ENCODE measurements at places on chromosomes 3 and 15.

- DNase-seq: peak; percentile 43
Measured at GRCh38 chr15:38076786-38077185, 142.3 kb downstream of the TMCO5A start.

- no peak for DNase-seq
Measured at GRCh38 chr15:94965593-94965992, 734.2 kb downstream of the MCTP2 start.

DNA sequence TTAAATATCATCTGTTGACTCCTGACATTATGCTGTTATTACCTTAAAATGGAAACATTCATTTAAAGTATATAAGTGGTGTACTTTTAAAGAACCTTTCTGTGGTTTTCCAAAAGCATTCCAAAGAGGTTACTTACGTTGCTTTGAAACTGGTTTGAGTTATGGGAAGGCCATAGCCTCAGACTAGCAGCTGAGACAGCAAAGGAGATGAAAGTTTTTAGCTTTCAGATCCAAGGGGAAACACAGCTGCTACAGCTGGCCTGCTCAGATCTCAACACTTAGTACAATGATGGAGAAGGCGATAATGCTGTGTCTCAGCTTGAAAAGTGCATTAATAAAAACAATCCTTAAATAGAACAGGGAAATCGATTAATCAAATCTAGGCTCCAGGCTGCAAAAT, 921.1 kb downstream of the ROBO1 start:
- DNase-seq: peak; percentile 64

DNA sequence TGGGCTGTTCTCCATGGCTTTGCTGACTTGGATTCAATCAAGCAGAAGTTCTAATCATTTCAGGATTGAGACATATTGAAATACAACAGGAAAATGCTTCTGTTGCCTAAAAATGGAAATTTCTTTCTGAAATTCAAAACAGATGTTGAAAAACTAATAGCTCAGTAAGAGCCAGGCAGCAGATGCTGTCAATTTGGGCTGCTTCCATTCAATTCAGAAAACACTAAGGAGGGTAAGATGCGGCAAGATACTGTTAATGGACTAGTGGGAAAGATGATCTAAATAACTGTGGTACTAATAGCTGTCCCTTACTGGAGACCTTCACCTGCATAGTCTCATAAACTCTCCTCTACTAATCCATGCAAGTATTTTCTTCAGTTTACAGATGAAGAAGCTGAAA, 53.5 kb downstream of the DGKG start:
- DNase-seq: no peak

DNA sequence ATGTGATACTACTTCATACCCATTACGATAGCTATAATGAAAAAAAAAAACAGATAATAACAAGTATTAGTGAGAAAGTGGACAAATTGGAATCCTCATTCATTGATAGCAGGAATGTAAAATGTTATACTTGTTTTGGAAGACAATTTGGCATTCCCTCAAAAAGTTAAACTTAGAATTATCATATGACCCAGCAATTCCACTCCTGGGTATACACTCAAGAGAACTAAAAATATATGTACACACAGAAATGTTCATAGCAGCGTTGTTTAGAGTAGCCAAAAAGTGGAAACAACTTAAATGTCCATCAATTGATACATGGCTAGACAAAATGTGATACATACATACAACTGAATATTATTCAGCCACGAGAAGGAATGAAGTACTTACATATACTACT, 69.9 kb downstream of the PRICKLE2 start:
- DNase-seq: no peak

GRCh38 chr3:98233468-98233867, 30.6 kb upstream of the OR5H6 start:
- no peak for DNase-seq

- peak; percentile 72 for DNase-seq
Measured at GRCh38 chr3:138479438-138479863, 45.0 kb downstream of the ESYT3 start.

DNA sequence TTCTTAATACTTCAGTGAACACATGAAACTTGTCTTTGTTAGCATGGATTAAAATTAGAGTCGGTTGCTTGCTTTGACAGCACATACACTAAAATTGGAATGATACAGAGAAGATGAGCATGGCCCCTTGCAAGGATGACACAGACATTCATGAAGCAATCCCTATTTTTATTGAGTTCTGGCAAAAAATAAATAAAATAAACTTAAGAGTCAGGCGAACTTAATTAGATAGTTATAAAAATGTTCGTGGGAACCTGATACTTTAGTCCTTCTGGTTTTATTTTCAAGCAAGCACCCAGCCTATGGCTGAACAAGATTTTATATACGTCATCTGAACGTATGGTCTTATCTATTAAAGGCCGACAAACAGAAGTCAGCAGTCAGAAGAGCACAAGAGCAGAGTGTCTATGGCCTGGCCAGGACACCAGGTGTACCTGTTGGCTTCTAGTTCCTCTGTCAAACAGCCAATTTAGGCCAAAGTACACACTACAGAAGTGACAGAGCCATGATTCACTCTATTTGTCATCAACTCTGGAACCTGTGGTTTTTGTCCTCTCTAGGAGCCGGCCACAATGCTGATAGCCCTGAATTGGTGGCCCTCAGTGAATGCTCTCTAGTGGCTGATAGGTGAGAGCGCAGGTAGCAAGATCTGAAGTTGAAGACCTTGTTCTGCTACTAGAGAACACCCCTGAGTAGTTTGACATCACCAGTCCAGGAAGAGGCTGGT, 64.3 kb downstream of the LEO1 start:
- DNase-seq: no peak

DNA sequence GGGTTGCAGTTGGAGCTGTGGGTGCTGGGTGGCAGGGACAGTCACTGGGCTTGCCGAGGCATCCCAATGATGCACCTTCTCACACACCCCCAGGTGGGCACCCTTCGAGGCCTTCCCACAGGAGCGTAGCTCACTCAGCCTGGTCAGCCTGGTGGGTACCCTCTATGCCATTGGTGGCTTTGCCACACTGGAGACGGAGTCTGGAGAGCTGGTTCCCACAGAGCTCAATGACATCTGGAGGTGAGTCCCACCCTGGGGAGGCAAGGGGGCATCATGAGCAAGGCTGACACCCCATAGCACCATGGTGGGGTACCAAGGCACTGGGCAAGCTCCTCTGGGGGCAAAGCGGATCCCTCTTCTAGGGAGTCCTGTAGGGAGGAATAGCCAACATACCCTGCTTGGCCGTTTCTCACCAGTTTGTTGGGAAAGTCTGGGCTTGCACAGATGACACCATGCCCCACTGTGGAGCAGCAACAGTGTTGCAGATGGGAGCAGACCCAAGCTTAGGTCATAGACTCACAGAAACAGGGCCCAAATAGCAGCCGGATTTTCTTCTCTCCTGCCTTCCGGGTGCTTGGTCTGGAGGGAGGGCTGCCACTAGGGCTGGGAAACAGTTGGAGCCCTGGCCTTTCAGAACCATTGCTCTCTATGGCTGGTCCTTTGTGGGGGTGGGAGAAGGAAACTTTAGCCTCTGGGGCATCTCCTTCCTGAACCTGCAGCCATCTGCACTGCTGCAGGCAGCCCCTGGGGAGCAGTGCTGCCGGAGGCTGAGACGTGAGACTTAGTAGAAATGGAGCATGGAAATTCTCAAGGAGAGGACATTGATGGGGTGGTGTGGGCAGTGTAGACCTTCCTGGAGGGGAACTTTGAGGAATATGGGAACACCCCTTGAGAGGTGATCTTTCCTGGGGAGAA, 5.7 kb downstream of the KLHL40 start:
- DNase-seq: no peak

DNA sequence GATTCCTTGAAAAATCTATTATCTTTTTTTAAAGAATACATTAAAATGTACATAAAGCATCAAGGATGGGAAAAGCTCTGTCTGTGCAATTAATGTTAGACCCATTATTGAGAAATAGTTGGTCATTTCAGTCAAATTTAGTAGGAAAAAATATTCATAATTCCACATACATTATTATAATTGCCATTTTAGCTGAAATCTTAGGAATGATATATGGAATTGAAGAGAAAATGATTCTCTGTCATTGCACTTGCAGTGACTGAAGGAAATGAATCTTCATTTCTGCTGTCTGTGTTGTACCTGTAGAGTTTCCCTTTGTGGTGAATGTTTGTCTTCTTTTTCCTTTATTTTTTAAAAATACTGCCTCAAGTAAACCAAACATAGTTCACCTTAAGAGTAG, 473.9 kb downstream of the C3orf38 start:
- no peak for DNase-seq

DNA sequence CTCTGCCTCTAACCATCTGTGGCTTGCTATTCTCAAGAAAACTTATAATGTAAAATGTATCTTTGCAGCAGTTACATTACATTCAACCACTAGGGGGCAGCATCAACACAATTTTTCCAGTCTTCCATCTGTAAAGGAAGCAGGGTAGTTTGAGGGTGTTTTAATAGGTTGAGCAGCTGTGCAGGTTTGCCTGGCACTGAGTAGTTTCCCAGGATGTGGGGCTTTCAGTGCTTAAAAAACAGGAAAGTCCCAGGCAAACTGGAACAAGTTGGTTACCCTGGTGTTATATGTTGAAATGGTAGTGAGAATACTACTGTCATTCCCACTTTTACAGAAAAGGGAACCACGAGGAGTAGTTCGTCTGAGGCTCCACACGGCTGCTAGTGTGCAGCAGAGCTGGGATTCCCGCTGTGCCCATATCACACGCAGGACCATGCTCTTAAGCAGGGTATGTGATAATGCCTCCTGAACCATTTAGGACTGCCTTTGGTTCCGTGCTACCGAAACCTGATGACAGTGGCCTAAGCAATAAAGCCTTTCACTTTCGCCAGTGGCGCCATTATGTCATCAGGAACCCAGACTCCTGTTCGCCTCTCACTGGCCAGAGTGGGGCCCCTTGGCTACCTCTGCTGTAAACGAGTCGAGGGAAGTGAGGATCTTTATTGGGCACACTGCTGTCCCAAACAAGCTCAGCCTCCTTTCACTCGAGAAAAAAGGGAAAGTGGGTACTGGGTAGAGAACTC, 64.7 kb upstream of the ZBTB38 start:
- peak; percentile 95 for DNase-seq

DNA sequence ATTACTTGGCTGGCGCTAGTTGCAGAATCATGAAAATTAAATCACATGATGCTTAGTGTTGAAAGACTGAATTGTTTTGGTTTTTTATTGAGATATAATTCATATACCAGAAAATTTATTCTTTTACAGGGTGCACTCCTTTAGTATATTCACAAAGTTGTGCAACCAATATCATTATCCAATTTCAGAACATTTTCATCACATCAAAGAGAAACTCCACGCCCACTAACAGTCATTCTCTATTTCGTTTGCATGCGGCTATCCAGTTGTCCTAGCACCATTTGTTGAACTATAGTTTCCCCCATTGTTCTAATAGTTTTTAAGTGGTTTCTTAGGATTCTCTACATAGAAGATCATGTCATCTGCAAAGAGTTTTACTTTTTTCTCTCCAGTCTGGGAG, 3.7 kb downstream of the EHD4 start:
- DNase-seq: no peak

DNA sequence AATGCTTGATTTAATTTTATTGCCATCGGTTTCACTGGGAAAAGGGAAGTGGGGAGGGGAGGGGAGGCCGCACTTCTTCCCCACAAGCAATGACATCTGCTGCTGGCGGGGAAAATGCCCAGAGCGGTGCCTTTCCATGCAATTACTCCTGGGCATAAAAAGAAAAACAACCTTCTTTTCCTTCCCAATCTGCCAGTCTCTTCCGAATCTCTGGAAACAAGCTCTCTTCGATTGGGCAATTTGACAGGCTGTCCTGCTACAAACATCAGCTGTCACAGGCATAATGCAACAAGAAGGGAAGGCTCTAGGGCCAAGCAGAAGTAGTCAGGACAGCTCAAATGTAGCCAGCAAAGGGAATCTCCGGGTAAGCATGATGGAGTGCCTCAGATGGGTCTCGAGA, 93.4 kb upstream of the STRIT1 start:
- peak; percentile 59 for DNase-seq

DNA sequence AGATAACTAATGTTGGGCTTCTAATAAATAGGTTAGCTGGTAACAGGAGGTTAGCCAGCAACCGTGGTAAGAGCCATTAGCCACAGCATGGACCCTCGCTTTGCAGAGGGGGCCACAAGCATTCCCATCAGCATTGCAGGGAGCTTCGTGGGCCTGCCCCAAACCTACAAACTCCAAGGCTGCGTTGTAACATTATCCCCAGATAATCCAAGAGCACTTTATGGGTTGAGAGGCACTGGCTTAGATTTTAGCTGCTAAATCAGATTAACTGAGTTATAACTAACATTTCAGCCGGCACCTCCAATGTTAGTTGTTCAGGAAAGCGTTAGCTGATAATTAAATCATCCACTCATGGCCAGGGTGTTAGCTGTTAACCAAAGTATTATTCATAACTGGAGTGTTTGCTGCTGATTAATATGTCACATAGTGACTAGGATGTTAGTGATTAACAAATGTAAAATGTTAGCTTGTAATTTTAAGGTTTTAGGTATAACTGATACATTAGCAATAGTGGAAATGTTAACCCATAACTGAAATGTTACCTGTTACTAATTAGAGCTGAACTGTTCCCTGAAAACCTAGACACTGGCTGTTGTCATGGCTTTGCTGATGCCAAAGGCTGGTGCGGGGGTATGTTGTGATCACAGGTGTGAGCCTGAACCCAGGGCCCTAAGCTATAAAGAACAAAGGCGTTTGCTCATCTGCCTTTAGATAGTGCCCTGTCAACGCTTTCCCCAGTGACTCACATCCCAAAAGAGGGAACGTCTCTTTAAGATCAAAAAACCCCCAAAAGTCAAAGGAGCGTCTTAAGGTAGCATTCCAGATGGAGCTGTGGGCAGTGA, 56.2 kb downstream of the SLC6A6 start:
- DNase-seq: no peak

GRCh38 chr3:42674146-42674545, 11.2 kb upstream of the KLHL40 start:
- DNase-seq: no peak

DNA sequence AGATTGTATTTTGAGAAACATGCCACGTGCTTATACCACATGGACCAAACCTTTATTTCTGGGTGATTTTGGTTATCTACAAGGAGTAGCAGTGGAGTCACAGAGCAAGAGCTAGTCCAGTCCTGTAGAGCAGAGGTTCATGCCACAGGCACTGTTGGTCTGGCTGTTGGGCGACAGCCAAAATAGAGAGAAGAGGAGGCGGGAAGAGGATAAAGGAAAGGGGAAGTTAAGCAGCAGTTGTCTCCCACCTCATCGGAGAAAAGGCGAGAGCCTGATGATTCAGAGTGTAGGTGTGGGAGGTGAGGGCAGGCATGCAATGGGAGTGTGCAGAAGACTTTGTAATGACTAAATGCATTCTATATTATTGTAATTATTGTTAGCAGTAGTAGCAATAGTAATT, 237.5 kb upstream of the ROPN1 start:
- no peak for DNase-seq

GRCh38 chr3:123584284-123584987, 417 bp downstream of the HACD2 start:
- no peak for DNase-seq

GRCh38 chr3:134094491-134094890, 64.8 kb upstream of the SLCO2A1 start:
- DNase-seq: no peak

- no peak for DNase-seq
Measured at GRCh38 chr15:25512957-25513356, 74.1 kb upstream of the UBE3A start.

Measured in eye (tissue), 1 donor.